ENCODE measurements at places on chromosomes 3 and 15. TPM values are rescaled to one million over a fixed set of nuclear protein-coding genes. Genes with fewer than 3 reads are reported as not detected.

SECISBP2L gene
- total RNA-seq, result 55.9 TPM

CDHR4 gene
- not detected for total RNA-seq

EXD1 gene
- not detected for total RNA-seq

GRCh38 chr15:99409097-99409473 is 156.7 kb upstream of the MEF2A start:
- no peaks in the 10 kb centered on the region for H3K27me3 ChIP-seq
- H3K4me3 ChIP-seq, result no peak overlapping the region
- peak; percentile 50 for DNase-seq
- H3K4me1 ChIP-seq, result peaks cover 18% of the 10 kb centered on the region

DNA sequence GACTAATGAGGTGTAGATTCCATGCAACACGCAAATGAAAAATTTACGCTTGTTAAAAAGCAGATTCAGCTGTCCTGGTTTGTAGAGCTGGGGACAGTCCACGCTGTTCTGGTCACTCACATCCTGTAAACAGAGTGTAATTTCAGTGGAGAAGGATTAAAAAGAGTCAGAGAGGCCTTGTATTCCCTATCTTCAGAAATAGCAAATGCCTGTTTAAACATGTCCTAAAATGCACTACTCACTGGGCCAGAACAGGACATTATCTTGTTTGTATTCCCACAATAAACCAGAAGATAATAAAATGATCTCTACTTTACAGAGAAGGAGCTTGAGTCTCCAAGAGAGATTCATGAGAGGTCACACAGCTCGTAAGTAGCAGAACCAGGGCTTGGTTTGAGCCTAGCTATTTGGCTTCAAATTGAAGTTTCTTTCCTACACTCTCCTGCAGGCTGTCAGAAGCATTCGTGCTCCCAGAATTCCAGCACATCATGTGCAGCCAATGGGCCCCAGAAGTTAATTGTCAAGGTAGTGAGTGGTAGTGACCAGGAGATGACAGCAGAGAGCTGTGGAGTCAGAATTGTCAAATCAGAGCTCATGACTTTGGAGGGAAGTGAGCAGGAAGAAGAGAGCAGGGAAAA is 242.5 kb downstream of the ATP8B4 start:
- no peaks in the 10 kb centered on the region for H3K36me3 ChIP-seq
- no peaks in the 10 kb centered on the region for H3K4me1 ChIP-seq
- H3K27ac ChIP-seq, result no peak overlapping the region
- no peak for DNase-seq
- no peak overlapping the region for H3K4me3 ChIP-seq

GRCh38 chr3:165518346-165518745 is 318.9 kb downstream of the BCHE start:
- H3K4me1 ChIP-seq, result no peaks in the 10 kb centered on the region
- DNase-seq, result no peak
- no peak overlapping the region for H3K27ac ChIP-seq
- no peaks in the 10 kb centered on the region for H3K27me3 ChIP-seq

- H3K36me3 ChIP-seq, result no peaks in the 10 kb centered on the region
- no peaks in the 10 kb centered on the region for H3K4me1 ChIP-seq
- no peaks in the 10 kb centered on the region for H3K27me3 ChIP-seq
- DNase-seq, result no peak
- H3K27ac ChIP-seq, result no peak overlapping the region
Observed at GRCh38 chr15:76038512-76038911, 21.3 kb upstream of the TMEM266 start.

DNA sequence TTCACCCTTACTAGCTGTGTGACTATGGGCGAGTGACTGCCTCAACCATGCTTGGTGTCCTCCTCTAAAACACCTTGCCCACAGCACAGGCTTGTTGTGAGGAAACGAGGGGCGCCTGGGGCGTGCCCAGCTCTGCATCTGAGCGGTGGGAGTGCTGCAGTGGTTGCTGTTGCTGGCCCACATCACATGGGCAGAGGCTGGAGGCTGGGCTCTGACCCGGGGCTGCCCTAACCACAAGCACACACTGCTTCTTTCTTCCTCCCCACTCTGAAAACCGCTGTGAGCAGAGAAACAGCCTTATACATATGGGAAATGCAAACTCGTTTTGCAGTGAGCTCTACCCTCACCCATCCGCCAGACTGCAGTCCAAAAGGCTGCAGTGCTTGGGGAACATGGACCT is 74.8 kb upstream of the RPL32 start:
- peaks cover 43% of the 10 kb centered on the region for H3K4me1 ChIP-seq
- H3K4me3 ChIP-seq, result no peak overlapping the region
- H3K27me3 ChIP-seq, result no peaks in the 10 kb centered on the region
- H3K36me3 ChIP-seq, result peaks cover 99% of the 10 kb centered on the region
- no peak overlapping the region for H3K27ac ChIP-seq
- peak; percentile 8 for DNase-seq

ISLR2 gene
- not detected for total RNA-seq

GRCh38 chr3:161347726-161348125 is 23.6 kb downstream of the SPTSSB start:
- H3K27me3 ChIP-seq, result no peaks in the 10 kb centered on the region
- no peaks in the 10 kb centered on the region for H3K36me3 ChIP-seq
- H3K4me1 ChIP-seq, result peaks cover 8% of the 10 kb centered on the region
- no peak overlapping the region for H3K27ac ChIP-seq

ADAMTSL3 gene
- not detected for total RNA-seq

PDZRN3 gene
- not detected for total RNA-seq

CD200 gene
- 5.2 TPM for total RNA-seq

DNA sequence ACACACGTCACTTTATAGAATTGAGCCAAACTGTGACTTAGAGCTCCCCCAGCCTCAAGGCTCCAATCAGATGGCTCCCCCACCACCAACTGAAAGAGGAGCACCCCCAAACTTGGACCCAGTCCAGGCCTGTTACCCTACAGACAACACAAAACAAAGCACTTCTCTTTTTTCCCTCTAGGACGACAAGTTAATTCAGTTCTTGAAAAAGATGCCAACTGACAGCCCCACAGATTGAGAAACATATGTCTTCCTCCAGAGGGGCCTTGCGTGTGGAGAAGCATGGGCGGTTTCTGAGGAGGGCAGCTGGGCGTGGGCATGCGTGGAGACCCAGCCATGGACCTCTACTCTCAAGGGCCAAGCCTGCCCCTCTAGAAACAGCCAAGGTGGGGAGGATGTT is 229.5 kb downstream of the SHQ1 start:
- H3K4me1 ChIP-seq, result no peaks in the 10 kb centered on the region
- H3K27ac ChIP-seq, result no peak overlapping the region
- no peaks in the 10 kb centered on the region for H3K36me3 ChIP-seq
- no peak overlapping the region for H3K4me3 ChIP-seq
- no peaks in the 10 kb centered on the region for H3K27me3 ChIP-seq
- no peak for DNase-seq

DUOXA2 gene
- total RNA-seq, result not detected

DNA sequence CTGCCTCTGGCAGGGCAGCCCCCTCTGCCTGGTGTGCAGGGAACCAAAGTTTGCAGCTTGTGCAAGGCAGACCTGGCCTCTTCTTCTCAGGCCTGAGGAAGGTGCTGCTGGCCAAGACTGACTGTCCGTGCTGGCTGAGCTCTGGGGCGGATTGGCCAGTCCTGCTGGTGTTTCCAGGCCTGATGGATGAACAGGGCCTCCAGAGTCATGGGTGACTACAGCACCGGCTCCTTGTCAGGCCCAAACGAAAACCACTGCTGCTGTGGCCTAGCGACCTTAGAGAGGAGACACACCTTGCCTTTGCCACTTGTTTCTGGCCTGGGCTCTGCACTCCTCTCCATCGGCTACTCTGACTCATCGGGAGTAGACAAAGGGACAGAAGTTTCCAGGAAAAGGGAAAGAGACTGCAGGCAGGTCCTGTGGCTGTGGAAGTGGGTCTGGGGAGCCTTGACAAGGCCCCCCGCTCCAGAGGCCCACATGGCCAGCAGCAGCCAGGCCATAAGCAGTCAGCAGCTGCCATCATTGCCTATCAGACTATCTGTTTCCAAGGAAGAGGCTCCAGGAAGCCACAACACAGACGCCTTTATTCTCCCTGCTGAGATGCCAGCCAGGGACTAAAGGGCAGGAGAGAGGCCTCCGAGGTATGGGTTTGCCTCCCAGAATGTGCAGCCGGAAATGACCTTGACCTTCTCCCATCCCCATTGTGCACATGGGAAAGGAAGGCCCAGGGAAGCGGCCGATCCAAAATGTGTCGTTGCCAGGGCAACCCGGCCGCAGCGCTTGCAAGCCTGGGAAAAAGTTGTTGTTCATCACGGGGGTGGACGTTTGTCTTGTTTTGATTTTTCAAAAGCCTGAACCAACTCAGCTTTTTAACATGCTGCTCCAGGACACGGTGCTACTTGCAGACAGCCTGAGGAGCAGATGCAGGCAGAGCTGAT is 160.5 kb downstream of the CHSY1 start:
- H3K27ac ChIP-seq, result no peak overlapping the region
- H3K4me1 ChIP-seq, result peaks cover 7% of the 10 kb centered on the region
- H3K4me3 ChIP-seq, result no peak overlapping the region
- no peak for DNase-seq
- no peaks in the 10 kb centered on the region for H3K36me3 ChIP-seq

DNA sequence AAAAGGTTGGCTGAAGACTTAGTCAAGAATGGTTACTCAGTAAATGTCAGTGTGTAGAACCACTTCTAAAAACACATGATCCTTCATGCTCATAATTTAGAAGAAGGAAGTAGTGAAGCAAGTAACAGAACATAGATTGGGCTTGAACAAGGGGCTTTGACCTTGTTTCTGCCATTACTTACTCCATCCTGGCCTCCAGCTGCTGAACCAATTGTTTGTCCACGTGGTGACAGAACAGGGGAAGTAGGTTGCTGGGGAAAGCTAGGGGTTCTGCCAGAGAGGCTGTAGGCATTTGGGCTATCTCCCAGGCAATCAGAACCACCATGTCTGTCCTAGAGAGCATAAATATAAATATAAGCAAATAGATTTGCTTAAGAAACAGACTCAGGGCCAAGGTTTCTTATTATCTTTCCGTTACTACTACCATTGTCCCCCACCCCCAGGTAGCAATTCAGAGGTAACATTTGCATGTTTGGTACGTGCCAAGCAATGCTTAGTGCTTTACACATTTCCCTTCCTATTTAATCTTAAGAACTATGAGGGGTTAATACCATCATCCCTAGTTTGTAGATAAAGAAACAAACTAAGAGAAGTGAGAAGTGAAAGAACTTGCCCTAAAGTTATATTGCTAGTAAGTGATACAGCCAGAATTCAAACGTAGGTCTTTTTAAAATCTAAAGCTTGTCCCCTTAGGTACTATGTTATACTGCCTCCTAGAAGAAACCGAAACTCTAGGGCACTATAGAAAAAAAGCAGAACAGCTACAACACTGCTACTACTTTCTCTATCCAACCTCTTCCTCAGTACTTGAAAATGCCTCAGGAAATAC is 3.0 kb upstream of the SPG11 start:
- H3K27ac ChIP-seq, result peak overlapping the region; percentile 68
- H3K4me1 ChIP-seq, result peaks cover 88% of the 10 kb centered on the region
- H3K4me3 ChIP-seq, result peak overlapping the region; percentile 28
- no peak for DNase-seq
- no peaks in the 10 kb centered on the region for H3K27me3 ChIP-seq
- no peaks in the 10 kb centered on the region for H3K36me3 ChIP-seq

DNA sequence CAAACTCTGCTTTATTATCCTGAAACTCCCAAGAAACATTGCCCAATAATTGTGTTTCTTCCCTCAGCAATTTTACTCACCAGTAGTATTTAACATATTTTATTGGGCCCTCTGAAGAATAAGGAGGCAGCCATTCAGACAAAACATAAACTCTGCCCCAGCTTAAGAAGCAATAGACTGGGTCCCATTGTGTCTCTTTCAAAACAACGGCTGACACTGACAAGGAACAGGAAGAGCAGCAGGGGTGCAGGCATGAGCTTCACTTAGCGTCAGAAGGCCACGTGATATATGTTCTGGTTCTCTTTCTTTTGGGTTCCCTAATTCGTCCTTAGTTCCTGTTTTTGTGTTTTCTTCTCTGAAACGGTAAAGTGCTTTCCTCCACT is 242.3 kb downstream of the FHIT start:
- no peak for DNase-seq
- no peaks in the 10 kb centered on the region for H3K4me1 ChIP-seq
- no peaks in the 10 kb centered on the region for H3K27me3 ChIP-seq
- H3K4me3 ChIP-seq, result no peak overlapping the region
- H3K27ac ChIP-seq, result no peak overlapping the region

- no peaks in the 10 kb centered on the region for H3K36me3 ChIP-seq
- no peaks in the 10 kb centered on the region for H3K27me3 ChIP-seq
- H3K27ac ChIP-seq, result no peak overlapping the region
- no peak overlapping the region for H3K4me3 ChIP-seq
Observed at GRCh38 chr3:74643636-74644035, 29.2 kb upstream of the CNTN3 start.

DNA sequence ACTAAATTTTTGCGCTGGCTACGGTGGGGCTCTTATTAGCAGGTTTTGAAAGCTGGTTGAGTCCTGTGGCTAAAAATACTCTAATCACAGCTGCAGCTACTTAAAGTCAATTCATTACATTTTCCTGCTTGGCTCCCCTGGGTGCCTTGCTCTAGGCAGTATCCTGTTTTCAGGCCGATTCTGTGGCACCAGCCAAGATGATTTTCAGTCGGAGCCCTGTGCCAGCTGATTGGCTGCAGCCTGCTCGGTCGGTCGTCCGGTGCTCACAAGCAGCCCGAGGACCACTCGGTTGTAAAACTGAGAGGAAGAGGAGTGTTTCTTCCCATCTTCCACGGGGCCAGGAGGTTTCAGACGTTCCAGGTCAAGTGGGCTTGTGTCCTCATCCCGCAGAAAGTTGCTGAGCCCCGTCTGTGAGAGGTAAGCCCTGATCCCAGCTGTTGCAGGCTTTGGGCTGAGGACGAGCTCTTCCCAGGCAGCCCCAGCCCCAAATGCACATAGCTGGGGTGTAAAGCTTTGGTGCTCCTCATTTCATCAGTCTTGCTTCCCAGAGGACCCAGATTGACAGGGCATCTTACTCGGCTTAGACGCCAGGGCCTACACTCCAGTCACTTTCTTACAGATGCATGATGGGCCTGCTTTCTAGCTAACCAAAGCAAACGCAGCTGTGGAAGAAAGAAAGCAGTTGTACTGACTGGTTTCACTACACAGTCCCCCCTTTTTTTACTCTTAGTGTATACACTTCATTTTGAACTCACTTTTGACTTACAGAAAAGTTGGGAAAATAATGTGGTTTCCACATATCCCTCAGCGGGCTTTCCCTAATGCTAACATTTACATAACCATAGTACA is 15.9 kb downstream of the LYSMD4 start:
- no peak overlapping the region for H3K27ac ChIP-seq
- peaks cover 19% of the 10 kb centered on the region for H3K36me3 ChIP-seq
- H3K4me1 ChIP-seq, result peaks cover 23% of the 10 kb centered on the region
- H3K27me3 ChIP-seq, result no peaks in the 10 kb centered on the region
- DNase-seq, result no peak

Measured in CD4-positive, alpha-beta T cell (primary cell).